ENCODE measurements at places on chromosomes 7 and 10.

DNA sequence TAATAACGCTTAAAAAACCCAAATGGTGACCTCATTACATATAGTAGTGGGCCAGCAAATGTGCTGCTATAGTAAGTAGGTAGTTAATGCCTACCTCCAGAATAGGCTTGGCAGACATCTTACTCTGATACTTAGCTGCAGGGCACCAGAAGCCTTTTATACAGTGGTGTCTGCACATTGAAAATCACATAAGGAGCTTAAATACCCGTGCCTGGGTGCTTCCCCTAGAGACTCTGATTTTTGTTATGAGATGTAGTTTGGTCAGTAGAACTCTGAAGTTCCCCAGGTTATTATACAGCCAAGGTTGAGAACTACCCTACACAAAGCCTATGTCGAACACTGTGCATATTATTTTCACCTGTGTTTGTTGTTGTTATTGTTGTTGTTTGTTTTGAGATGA lies 47.2 kb downstream of the ANKIB1 start:
- H3K4me1 ChIP-seq, result peaks cover 16% of the 10 kb centered on the region
- H3K27ac ChIP-seq, result peak overlapping the region; percentile 9
- no peaks in the 10 kb centered on the region for H3K27me3 ChIP-seq
- no peak overlapping the region for H3K4me3 ChIP-seq
- no peak for DNase-seq
- peaks cover 12% of the 10 kb centered on the region for H3K36me3 ChIP-seq

DNA sequence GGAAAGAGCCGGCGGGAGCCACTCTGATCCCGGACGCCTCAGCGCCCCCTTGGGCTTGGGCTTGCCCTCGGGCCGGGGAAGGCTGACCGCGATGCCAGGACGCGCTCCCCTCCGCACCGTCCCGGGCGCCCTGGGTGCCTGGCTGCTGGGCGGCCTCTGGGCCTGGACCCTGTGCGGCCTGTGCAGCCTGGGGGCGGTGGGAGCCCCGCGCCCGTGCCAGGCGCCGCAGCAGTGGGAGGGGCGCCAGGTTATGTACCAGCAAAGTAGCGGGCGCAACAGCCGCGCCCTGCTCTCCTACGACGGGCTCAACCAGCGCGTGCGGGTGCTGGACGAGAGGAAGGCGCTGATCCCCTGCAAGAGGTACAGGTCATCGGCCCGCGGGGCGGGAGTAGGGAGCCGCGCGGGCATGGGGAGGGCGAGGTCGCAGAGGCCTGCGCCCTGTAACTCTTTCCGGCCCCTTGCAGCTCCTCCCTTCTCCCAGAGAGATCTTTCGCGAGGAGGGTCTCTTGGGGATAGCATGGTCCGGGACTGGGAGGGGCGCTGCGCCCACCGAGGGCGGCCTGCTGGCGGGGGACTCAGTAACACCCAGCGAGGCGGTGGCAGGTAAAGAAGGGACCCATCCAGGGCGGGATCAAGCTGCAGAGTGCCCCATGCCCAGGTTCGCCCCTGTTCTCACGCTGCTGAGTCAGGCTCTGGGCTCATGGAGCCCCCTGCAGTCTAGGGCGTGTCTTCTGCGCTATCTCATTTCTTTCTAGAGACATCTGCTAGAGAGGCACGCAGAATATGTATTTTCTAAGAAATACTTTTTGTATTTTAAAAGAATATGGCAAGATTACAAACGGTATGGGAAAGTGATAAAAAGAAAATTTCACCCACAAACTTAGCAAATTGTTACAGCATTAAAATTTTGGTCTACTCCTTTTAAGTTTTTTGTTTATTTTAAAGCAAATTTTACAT lies 687 bp downstream of the EPDR1 start:
- peak; percentile 71 for DNase-seq
- H3K27me3 ChIP-seq, result peaks cover 59% of the 10 kb centered on the region
- H3K4me3 ChIP-seq, result peak overlapping the region; percentile 89
- H3K4me1 ChIP-seq, result peaks cover 17% of the 10 kb centered on the region
- H3K27ac ChIP-seq, result peak overlapping the region; percentile 82

DNA sequence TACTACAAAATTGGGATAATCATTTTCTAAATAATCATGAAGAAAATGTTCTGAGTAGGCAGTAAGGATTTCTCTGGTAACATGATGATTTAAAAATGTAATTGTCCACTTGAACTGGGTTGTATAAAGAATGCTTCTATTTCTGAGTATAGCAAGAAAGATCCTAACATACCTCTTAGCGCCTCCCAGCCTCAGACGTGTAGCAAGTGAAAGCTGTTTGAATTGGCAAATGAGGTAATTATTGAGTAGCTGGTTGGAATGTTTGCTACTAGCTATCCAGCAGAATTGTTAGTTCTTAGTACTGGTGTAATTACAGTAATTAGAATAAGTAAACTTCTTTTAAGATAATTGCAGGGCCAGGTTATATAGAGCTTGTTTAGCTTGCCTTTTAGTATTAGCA lies 47.9 kb downstream of the SEPTIN7 start:
- H3K27me3 ChIP-seq, result no peaks in the 10 kb centered on the region
- H3K27ac ChIP-seq, result no peak overlapping the region
- H3K4me3 ChIP-seq, result no peak overlapping the region
- peaks cover 43% of the 10 kb centered on the region for H3K36me3 ChIP-seq

GRCh38 chr10:35379226-35380137 lies 43.2 kb downstream of the CCNY start:
- H3K4me3 ChIP-seq, result peak overlapping the region; percentile 69
- peak overlapping the region; percentile 89 for H3K27ac ChIP-seq
- no peaks in the 10 kb centered on the region for H3K27me3 ChIP-seq
- H3K36me3 ChIP-seq, result peaks cover 6% of the 10 kb centered on the region
- peaks cover 37% of the 10 kb centered on the region for H3K4me1 ChIP-seq

DNA sequence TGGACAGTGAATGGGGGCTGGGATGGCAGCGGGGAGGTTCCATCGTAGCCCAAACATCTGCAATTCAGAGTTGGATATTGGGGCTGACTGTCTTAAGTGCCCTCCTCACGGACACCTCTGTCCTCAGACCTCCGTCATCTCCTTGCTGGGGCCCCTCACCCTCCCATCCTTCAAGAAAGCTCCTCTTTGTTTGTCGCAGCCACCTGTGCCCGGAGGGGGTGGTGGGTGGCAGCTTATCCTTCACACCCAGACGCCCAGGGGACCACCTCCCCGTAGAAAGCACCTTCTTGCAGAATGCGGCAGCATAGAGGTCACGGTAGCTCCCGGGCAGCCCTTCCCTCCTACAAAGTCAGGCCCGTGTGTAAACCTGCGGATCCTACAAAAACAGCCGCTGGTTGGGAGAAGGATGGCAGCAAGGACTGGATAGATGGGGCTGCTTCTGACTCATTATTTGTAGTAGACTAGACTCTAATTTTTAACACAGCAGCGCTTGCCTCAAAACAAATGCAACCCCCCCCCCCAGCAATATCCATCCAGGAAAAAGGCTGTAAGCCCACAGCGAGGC lies 1.3 kb upstream of the PTPRN2 start:
- no peaks in the 10 kb centered on the region for H3K36me3 ChIP-seq
- peaks cover 50% of the 10 kb centered on the region for H3K27me3 ChIP-seq
- H3K4me3 ChIP-seq, result peak overlapping the region; percentile 79
- no peaks in the 10 kb centered on the region for H3K4me1 ChIP-seq
- H3K27ac ChIP-seq, result no peak overlapping the region

DNA sequence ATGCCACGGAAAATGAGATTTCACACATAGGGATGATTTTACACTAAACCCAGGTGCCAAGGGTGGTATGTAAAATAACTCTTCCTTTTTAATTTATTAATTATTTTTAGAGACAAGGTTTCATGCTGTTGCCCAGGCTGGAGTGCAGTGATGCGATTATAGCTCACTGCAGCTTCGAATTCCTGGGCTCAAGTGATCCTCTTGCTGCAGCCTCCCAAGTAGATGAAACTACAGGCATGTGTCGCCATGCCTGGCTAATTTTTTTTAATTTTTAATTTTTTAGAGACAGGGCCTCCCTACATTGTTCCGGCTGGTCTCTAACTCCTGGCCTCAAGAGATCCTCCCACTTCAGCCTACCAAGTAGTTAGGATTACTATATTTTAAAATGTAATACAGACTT lies 2.3 kb upstream of the CNNM1 start:
- no peak overlapping the region for H3K27ac ChIP-seq
- peaks cover 49% of the 10 kb centered on the region for H3K27me3 ChIP-seq
- H3K4me3 ChIP-seq, result no peak overlapping the region
- DNase-seq, result no peak

GRCh38 chr10:127392351-127393235 lies 156.5 kb upstream of the NPS start:
- no peaks in the 10 kb centered on the region for H3K27me3 ChIP-seq
- DNase-seq, result no peak
- peaks cover 11% of the 10 kb centered on the region for H3K36me3 ChIP-seq
- no peak overlapping the region for H3K4me3 ChIP-seq
- H3K4me1 ChIP-seq, result peaks cover 3% of the 10 kb centered on the region

GRCh38 chr10:113992471-113993011 lies 51.1 kb upstream of the ADRB1 start:
- no peaks in the 10 kb centered on the region for H3K36me3 ChIP-seq
- H3K4me1 ChIP-seq, result peaks cover 8% of the 10 kb centered on the region
- H3K4me3 ChIP-seq, result no peak overlapping the region
- H3K27me3 ChIP-seq, result no peaks in the 10 kb centered on the region
- no peak for DNase-seq

DNA sequence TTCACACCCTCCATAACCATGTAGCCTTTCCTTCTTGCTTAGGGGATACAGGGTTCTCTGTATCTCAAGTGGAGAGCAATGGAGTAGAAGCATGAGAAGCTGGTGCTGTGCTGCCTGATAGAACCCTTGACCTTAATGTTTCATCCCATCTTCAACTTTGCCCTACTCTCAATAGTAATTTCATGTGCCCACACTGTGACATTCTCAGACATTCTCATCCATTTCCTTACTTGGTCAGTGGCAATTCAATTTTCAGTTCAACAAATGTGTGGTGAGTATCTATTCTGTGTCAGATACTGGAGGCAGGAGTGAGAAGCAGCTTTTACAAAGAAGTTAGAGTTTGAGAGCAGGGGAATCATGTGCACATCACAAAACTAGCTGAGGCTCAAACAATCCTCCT lies 16.1 kb downstream of the STRIP2 start:
- peaks cover 26% of the 10 kb centered on the region for H3K36me3 ChIP-seq
- H3K4me1 ChIP-seq, result no peaks in the 10 kb centered on the region
- H3K27ac ChIP-seq, result no peak overlapping the region
- DNase-seq, result no peak
- H3K4me3 ChIP-seq, result no peak overlapping the region
- no peaks in the 10 kb centered on the region for H3K27me3 ChIP-seq

GRCh38 chr7:27277628-27278027 lies 35.0 kb downstream of the EVX1 start:
- H3K4me3 ChIP-seq, result no peak overlapping the region
- peaks cover 12% of the 10 kb centered on the region for H3K27me3 ChIP-seq
- no peak overlapping the region for H3K27ac ChIP-seq
- H3K4me1 ChIP-seq, result peaks cover 4% of the 10 kb centered on the region
- no peaks in the 10 kb centered on the region for H3K36me3 ChIP-seq

DNA sequence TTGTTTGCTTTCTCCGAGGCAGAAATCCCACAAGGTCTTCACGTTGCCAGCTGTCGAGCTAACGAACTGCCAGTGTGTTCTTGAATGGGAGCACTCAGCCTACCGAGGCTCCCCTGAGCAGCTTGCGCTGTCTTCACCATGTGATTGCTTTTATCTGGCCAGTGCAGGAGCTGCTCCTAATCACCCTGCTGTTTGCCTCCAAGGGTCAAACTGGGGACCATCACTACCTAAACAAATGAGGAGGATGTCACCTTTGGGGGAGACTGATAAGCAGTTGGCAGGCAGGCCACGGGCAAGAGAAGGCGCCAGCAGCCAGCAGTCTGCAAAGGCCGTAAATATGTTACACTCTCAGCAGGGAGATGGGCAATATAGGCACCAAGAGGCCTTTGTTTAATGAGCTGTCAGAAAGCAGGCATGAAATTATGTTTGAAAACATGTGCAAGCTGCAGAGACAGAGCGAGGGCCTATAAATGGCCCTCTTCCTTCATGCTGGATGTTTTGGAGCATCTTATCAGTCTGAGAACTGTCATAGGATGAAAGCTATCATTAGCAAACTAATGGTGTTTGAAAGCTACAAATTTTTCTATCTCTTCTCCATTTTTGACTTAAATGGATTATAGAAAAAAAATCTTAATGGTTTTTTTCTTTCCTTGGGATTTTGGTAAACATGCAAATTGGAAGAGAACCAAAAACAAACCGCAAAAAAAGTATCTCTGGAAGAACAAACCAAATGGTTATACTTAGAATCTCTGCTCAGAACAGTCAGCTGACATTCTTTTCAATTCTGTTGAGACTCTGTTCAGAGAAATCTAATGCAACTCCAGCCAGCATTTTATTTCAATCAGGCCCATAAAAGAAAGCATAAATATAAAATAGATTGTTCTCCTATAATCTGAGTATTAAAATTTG lies 267.3 kb upstream of the NPVF start:
- H3K36me3 ChIP-seq, result no peaks in the 10 kb centered on the region
- H3K27me3 ChIP-seq, result no peaks in the 10 kb centered on the region
- no peak overlapping the region for H3K4me3 ChIP-seq
- no peak for DNase-seq

GRCh38 chr10:5411941-5412276 lies 448 bp upstream of the NET1 start:
- peak overlapping the region; percentile 87 for H3K4me3 ChIP-seq
- DNase-seq, result no peak
- H3K36me3 ChIP-seq, result peaks cover 7% of the 10 kb centered on the region

GRCh38 chr10:14240253-14241189 lies 90.2 kb downstream of the FRMD4A start:
- no peaks in the 10 kb centered on the region for H3K36me3 ChIP-seq
- peaks cover 11% of the 10 kb centered on the region for H3K4me1 ChIP-seq
- peaks cover 3% of the 10 kb centered on the region for H3K27me3 ChIP-seq
- H3K4me3 ChIP-seq, result no peak overlapping the region
- H3K27ac ChIP-seq, result no peak overlapping the region

GRCh38 chr7:2074691-2075090 lies 158.1 kb downstream of the MAD1L1 start:
- no peak for DNase-seq
- H3K36me3 ChIP-seq, result peaks cover 5% of the 10 kb centered on the region
- no peak overlapping the region for H3K4me3 ChIP-seq
- no peaks in the 10 kb centered on the region for H3K27me3 ChIP-seq
- H3K4me1 ChIP-seq, result peaks cover 34% of the 10 kb centered on the region

GRCh38 chr7:87058744-87059524 lies 520 bp downstream of the ELAPOR2 start:
- H3K36me3 ChIP-seq, result no peaks in the 10 kb centered on the region
- no peak for DNase-seq
- peaks cover 18% of the 10 kb centered on the region for H3K4me1 ChIP-seq
- peak overlapping the region; percentile 87 for H3K4me3 ChIP-seq
- peaks cover 19% of the 10 kb centered on the region for H3K27me3 ChIP-seq

DNA sequence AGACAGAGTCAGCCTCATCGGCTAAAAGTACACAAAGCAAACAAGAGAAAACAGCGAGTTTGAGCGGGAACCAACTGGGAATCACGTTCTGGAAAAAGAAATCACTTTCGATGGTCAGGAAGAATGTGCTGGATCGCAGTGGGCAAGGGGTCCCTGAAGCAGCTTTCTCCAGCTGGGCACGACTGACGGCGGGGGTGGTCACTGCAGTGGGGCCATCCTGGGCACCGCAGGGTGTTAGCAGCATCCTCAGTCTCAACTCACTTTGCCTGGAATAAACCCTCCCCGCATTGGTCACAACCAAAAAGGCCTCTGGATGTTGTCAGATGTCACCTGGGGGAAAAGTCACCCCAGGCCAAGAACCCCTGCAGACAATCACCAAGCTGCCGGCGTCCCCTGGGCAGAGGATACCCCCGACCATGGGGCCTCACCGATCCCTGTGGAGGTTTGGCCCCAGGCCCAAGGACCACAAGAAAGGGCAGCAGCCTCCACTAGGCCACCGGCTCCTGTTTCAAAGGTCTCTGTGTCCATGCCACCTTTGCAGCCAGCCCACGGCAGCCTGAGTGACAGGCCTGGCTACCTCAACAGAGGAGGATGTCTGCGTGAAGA lies 42.9 kb downstream of the EBF3 start:
- H3K36me3 ChIP-seq, result no peaks in the 10 kb centered on the region
- peaks cover 9% of the 10 kb centered on the region for H3K27me3 ChIP-seq
- no peak overlapping the region for H3K4me3 ChIP-seq
- no peak overlapping the region for H3K27ac ChIP-seq
- DNase-seq, result no peak
